Left lung (tissue), 14 donors: ENCODE measurements at places on chromosomes 3 and 15. TPM values are rescaled to one million over a fixed set of nuclear protein-coding genes. Genes with fewer than 3 reads are reported as not detected.

GRCh38 chr3:170233530-170233929 is 11.3 kb downstream of the PRKCI start:
- peak overlapping the region; percentile 45 for H3K27ac ChIP-seq
- H3K36me3 ChIP-seq, result no peaks in the 10 kb centered on the region
- DNase-seq, result peak; percentile 72
- H3K27me3 ChIP-seq, result no peaks in the 10 kb centered on the region
- no peaks in the 10 kb centered on the region for H3K4me1 ChIP-seq
- no peak overlapping the region for H3K4me3 ChIP-seq

DNA sequence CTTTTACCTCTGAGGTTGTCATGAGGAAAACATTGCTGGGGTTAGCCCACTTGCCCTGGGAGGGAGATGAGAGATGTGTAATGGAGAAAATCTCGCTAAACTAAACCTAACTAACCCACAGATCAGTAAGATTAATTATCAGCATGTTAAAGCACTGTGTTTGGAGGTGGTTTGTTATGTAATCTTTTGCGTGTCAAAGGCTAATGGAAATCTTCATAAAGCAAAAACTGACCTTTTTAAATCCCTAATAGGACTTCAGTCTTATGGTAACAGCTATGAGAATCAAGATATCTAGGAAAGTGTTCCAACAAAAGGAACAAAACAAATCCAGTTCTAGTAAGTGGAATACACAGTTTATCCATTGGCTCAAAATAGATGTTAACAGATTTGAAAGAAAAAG is 102.7 kb downstream of the PLOD2 start:
- no peak overlapping the region for H3K4me3 ChIP-seq
- no peak overlapping the region for H3K27ac ChIP-seq
- no peaks in the 10 kb centered on the region for H3K27me3 ChIP-seq
- no peak for DNase-seq

- H3K27ac ChIP-seq, result no peak overlapping the region
- H3K27me3 ChIP-seq, result no peaks in the 10 kb centered on the region
- H3K4me3 ChIP-seq, result no peak overlapping the region
- no peaks in the 10 kb centered on the region for H3K4me1 ChIP-seq
- H3K36me3 ChIP-seq, result no peaks in the 10 kb centered on the region
These were observed 177.1 kb downstream of the NSMCE3 start for GRCh38 chr15:29092376-29093064.

GRCh38 chr3:126085841-126086240 is 1.9 kb upstream of the SLC41A3 start:
- no peaks in the 10 kb centered on the region for H3K36me3 ChIP-seq
- H3K27me3 ChIP-seq, result no peaks in the 10 kb centered on the region
- DNase-seq, result no peak

DNA sequence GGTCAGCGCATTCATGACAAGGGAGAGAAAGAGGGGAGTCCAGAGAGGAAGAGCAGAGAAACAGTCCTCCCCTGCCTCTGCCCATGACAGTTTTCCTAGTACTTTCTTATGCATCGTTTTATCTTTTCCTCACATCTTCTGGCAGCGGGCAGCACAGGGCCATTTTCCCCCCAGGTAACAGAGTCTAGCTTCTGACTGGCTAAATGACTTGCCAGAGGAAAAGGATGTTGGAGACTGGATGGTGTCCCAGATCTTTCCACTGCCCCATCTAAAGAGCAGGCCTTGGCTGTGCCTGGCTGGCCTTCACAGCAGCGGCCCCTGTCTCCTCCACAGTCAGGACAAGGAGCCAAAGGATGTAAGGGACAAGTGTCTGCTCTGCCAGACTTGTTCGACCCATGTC is 59.3 kb downstream of the CTDSPL start:
- H3K27me3 ChIP-seq, result no peaks in the 10 kb centered on the region
- no peak overlapping the region for H3K4me3 ChIP-seq
- H3K36me3 ChIP-seq, result no peaks in the 10 kb centered on the region
- H3K27ac ChIP-seq, result no peak overlapping the region
- H3K4me1 ChIP-seq, result peaks cover 41% of the 10 kb centered on the region
- no peak for DNase-seq

DNA sequence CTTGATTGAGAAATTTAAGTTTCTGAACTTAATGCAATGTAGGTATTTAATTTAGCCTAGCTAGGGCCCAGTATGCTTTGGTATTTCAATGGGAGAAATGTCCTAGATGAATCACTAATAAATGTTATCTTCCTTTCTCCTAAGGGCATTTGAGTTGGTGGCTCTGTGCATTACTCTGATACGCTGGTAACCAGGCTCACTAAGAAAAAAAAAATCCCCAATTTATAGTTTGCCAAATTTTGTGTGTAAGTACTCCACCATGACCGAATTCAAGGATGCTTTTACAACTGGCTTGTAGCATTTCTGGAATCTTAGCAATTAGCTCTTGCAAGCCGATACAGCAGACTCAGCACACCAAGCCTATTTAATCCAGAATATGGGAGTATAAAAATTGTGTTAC is 94.6 kb upstream of the LPP start:
- no peak overlapping the region for H3K27ac ChIP-seq
- no peak overlapping the region for H3K4me3 ChIP-seq
- H3K36me3 ChIP-seq, result no peaks in the 10 kb centered on the region
- DNase-seq, result no peak
- H3K27me3 ChIP-seq, result no peaks in the 10 kb centered on the region
- no peaks in the 10 kb centered on the region for H3K4me1 ChIP-seq

RPUSD2 gene
- total RNA-seq, result 5.8 TPM

TAMM41 gene
- 13.9 TPM for total RNA-seq

FOXP1 gene
- total RNA-seq, result 107 TPM
